ENCODE measurements at places on chromosomes 5 and 9. TPM values are rescaled to one million over a fixed set of nuclear protein-coding genes. Genes with fewer than 3 reads are reported as not detected.

DNA sequence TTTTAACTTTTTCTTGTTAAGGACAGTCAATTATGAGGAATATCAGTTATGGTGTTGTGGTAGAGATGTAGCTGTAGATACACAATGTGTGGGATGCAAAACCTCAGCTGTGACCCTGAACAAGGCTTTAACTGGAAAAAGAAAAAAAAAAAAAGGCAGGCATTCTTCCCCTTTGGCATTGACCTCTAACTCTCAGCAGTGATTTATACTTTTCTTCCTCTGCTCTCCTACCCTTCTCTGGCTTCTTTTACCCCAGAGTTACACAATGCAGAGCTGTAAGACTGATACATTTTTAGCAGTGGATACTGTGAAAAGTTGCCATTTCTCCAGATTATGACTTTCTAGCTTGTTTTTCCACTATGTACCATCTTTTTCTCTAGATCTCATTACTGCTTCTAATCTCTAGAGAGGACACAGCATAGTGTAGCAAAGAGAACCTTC is 2.0 kb downstream of the CTNNAL1 start:
- no peaks in the 10 kb centered on the region for H3K27me3 ChIP-seq
- H3K4me1 ChIP-seq: peaks cover 28% of the 10 kb centered on the region
- peaks cover 2% of the 10 kb centered on the region for H3K36me3 ChIP-seq
- no peak overlapping the region for H3K4me3 ChIP-seq
- DNase-seq: no peak

GRCh38 chr9:91162784-91163443 is 198.8 kb downstream of the AUH start:
- peak overlapping the region; percentile 16 for H3K4me3 ChIP-seq
- H3K27me3 ChIP-seq: peaks cover 9% of the 10 kb centered on the region
- peak; percentile 69 for DNase-seq
- H3K4me1 ChIP-seq: peaks cover 37% of the 10 kb centered on the region
- H3K36me3 ChIP-seq: no peaks in the 10 kb centered on the region

- H3K27ac ChIP-seq: no peak overlapping the region
- no peak overlapping the region for H3K4me3 ChIP-seq
- DNase-seq: no peak
Measured at GRCh38 chr5:37799865-37800421, 39.9 kb downstream of the GDNF start.

DNA sequence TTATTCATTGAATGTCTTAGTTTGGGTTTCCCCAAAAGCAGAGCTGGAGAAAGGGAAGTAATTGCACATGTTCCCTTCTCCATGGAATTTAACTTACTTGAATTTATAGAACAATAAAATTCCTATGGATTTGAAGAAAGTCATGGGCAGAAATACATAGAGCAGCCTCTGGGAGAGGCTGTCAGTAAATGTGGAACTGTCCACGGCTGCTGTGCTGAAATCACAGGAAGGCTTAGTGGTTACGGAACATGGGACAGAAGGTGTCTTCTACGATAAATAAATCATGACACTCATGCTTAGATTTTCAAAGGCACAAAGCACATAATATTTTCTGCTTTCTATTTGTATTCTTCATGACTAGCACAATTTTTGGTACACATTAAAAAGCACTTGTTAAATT is 440.6 kb upstream of the IZUMO3 start:
- no peaks in the 10 kb centered on the region for H3K36me3 ChIP-seq
- H3K4me1 ChIP-seq: no peaks in the 10 kb centered on the region
- no peak for DNase-seq

GRCh38 chr5:124662181-124662781 is 84.2 kb downstream of the ZNF608 start:
- H3K36me3 ChIP-seq: no peaks in the 10 kb centered on the region
- DNase-seq: no peak
- H3K4me3 ChIP-seq: no peak overlapping the region

DNA sequence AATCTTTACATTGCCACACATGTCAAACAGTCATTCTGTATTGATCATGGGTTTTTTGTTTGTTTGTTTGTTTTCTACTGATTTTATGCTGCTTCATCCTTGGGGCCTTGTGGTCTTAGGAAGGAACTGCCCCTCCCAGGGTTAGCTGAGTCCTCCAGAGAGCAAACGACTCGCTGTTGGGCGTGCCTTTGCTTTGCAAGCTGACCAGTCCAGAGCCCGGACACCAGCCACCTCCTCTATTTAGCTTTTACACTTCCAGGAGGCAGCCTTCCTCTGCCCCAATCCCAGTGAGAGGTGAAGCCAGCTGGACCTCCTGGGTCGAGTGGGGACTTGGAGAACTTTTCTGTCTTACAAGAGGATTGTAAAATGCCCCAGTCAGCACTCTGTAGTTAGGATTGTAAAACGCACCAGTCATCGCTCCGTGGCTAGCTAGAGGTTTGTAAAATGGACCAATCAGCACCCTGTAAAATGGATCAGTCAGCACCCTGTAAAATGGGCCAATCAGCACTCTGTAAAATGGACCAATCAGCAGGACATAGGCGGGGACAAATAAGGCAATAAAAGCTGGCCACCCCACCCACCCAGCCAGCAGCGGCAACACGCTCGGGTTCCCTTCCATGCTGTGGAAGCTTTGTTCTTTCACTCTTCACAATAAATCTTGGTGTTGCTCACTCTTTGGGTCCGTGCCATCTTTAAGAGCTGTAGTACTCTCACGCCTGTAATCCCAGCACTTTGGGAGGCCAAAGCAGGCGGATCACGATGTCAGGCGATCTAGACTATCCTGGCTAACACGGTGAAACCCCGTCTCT is 154.4 kb downstream of the ERCC6L2 start:
- no peak overlapping the region for H3K27ac ChIP-seq
- H3K4me3 ChIP-seq: no peak overlapping the region
- H3K27me3 ChIP-seq: peaks cover 22% of the 10 kb centered on the region
- DNase-seq: no peak
- peaks cover 3% of the 10 kb centered on the region for H3K36me3 ChIP-seq

DNA sequence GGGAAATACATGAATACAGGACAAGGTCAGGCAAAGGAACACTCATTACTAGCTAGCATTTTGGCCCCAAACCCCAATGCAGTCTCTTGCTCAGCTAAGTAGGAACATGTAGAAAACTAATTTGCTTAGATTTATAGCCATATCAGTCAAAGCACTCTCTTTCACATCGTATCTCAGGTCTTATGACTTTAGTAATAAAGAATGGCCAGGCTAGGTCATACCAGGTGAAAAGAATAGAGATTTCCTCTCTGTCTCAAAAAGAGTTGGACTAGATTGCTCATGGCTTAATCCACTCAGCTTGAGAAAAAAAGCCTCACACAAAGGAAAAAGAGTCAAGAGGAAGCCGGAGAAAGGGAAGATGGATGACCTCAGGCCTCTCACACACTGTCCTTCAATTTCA is 772.7 kb upstream of the SEMA6A start:
- H3K27ac ChIP-seq: no peak overlapping the region
- DNase-seq: no peak
- no peaks in the 10 kb centered on the region for H3K36me3 ChIP-seq
- no peak overlapping the region for H3K4me3 ChIP-seq
- H3K4me1 ChIP-seq: no peaks in the 10 kb centered on the region

DNA sequence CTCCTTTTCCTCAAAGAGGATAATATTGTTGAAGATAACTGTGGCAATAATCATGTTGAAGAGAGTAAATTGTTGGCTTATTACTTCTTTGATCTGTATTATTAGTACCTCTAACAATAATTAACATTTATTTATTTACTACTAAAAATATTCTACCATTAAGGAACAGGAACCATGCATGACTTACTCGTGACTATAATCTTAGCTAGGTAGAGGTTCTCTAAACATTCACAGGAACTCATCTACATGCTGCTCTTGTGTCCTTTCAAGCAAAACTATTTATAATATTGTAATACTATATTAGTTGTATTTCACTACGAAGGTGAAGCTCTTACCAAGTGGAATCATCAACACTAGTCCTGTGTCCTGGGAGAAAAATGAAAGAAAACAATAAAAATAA is 3.1 kb downstream of the SOX30 start:
- H3K4me1 ChIP-seq: peaks cover 12% of the 10 kb centered on the region
- peaks cover 12% of the 10 kb centered on the region for H3K36me3 ChIP-seq
- H3K27me3 ChIP-seq: peaks cover 2% of the 10 kb centered on the region

DNA sequence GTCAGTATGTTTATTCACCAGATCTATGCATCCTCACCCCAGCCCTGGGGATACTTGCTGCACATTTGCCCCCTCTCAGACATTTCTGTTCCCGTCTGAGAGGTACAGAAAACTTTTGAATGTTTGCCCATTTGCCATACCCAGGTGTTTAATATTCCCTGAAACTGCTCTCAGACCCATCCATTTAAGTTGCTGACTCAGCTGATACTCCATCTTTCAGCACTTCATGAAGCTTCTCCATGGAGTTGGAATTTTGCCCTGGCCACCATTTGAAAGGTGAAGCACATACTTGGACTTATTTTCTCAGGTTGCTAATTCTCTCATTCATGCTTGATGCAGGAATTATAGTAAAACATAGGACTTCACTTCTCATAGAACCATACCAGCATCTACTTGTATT is 203.9 kb upstream of the OR13F1 start:
- no peak for DNase-seq
- H3K4me3 ChIP-seq: no peak overlapping the region
- no peak overlapping the region for H3K27ac ChIP-seq
- no peaks in the 10 kb centered on the region for H3K27me3 ChIP-seq

DNA sequence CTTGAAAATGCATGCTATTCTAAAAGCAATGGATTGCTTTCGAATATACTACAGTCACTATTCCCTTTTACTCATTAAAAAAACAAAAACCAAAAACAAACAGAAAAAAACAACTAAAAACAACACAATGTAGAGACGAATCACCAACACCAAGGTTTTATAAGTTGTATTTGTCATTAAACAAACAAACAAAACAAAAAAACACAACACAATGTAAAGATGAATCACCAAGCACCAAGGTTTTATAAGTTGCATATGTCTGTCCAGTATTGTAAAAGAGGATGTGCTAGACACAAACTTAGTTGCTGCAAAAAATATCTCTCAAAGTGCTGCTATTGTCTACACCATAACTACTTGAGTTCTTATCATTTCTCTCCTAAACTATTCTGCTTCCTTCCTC is 1269.2 kb downstream of the EFNA5 start:
- no peak overlapping the region for H3K4me3 ChIP-seq
- no peak overlapping the region for H3K27ac ChIP-seq
- H3K27me3 ChIP-seq: no peaks in the 10 kb centered on the region
- DNase-seq: no peak
- no peaks in the 10 kb centered on the region for H3K4me1 ChIP-seq

GRCh38 chr5:54049963-54050362 is 260.4 kb downstream of the ARL15 start:
- no peaks in the 10 kb centered on the region for H3K27me3 ChIP-seq
- peaks cover 3% of the 10 kb centered on the region for H3K36me3 ChIP-seq
- H3K4me1 ChIP-seq: no peaks in the 10 kb centered on the region
- no peak for DNase-seq
- no peak overlapping the region for H3K4me3 ChIP-seq

DNA sequence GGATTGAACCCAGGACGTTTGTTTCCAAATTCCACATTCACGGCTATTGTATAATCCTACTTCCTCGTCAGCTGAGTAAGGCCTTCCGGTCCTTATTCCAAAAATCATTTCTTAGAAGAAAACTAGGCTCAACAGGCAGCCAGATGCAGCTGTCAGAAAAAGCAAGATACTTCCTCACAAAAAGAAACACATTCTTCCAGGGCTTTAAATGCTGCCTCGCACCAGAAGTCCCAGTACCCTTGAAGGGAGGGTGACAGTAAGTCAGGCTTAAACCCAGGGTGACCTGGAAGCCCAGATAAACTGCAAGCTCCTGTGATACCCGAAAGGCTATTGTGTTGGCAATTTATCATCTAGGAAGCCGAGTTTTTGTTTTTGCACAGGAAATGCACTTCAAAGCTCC is 414.0 kb downstream of the NFIB start:
- no peak for DNase-seq
- no peaks in the 10 kb centered on the region for H3K27me3 ChIP-seq
- no peaks in the 10 kb centered on the region for H3K36me3 ChIP-seq
- no peaks in the 10 kb centered on the region for H3K4me1 ChIP-seq

DNA sequence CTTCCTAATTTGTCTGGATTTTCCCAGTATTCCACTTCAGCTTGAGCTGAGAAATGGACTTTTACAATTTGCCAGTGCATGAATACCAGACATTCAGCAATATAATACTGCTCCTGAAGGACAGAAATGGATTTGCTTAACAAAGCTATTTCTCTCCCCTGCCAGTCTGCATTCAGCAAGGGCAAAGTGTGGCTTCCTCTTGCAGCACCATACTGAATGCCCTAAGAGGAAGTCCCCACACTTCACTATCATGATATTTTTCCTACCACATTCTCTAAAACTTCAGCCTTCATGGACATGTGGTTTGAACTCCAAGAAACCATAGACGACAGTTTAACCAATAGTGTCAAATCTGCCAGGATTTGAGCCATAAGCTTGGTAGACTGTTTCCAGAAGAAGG is 19.8 kb upstream of the TLE4 start:
- H3K4me3 ChIP-seq: no peak overlapping the region
- no peak for DNase-seq
- H3K4me1 ChIP-seq: no peaks in the 10 kb centered on the region
- H3K27ac ChIP-seq: no peak overlapping the region

DNA sequence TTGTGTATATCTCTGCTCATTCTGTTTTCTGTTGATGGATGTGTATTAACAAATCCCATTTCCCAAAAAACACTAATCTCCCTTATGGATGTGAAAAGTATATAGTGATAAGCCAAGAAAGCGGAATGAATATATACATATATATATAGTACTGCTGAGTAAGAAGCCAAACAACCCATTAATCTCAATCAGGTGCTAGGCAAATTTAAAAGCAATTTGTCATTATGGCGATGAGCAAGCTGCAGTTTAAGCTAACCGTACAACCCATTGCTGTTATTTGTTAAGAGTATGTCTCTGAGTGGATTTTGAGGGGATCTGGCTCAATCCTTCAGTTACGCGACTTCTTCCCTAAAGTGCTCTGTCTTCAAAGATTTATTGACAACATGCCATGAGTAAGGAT is 640.4 kb upstream of the ARRDC3 start:
- DNase-seq: no peak
- H3K36me3 ChIP-seq: no peaks in the 10 kb centered on the region
- no peak overlapping the region for H3K27ac ChIP-seq
- H3K4me1 ChIP-seq: no peaks in the 10 kb centered on the region
- H3K4me3 ChIP-seq: no peak overlapping the region

DNA sequence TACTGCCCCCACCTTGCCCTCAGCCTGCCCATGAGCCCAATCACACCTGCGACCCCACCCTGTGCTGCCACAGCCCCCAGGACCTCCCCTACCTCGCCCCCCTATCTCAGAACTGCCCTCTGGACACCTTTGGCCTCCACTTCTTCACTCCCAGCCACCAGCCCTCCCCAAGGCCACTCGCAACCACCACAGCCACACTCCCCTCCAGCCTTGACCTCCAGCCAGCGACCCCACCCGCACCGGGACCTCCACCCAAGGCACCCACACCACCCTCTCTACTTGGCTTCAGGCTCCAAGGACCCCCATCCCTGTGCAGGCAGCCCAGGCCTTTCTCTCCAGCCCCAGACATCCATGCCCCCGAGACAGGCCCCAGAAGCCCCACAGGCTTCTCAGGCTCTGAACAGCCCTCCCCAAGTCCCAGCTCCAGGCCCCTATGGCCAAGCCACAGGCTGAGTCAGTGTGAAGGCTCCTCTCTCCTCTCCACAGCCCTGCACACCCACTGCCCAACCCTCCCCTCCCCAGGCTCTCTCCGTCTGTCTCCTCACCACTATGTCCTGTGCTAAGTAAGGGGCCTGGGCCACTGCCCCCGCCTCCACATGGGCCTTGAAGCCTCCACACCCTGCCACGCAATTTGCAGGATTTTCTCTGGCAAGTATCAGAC is 2.0 kb downstream of the AK1 start:
- H3K27ac ChIP-seq: no peak overlapping the region
- H3K27me3 ChIP-seq: peaks cover 4% of the 10 kb centered on the region
- no peak overlapping the region for H3K4me3 ChIP-seq
- peaks cover 6% of the 10 kb centered on the region for H3K4me1 ChIP-seq
- H3K36me3 ChIP-seq: no peaks in the 10 kb centered on the region
- DNase-seq: no peak

Gene MARCHF11
- not detected for total RNA-seq

Gene PCDHAC2
- total RNA-seq: not detected
